G401 (cell line): ENCODE measurements at places on chromosomes 6 and 20. TPM values are rescaled to one million over a fixed set of nuclear protein-coding genes. Genes with fewer than 3 reads are reported as not detected.

The LY6G6F gene
- total RNA-seq = 1.1 TPM in 1 of 2 replicates, not detected in the other

The GRIK2 gene
- total RNA-seq = not detected in 2 replicates

The ENPP5 gene
- total RNA-seq = not detected in 2 replicates

The MAP3K4 gene
- 20.4 and 29.1 TPM in 2 replicates for total RNA-seq

The GMDS gene
- 5.3 and 5.8 TPM in 2 replicates for total RNA-seq

The BPIFA3 gene
- total RNA-seq = not detected in 2 replicates

The HDGFL1 gene
- not detected in 2 replicates for total RNA-seq

The F13A1 gene
- total RNA-seq = not detected in 2 replicates

The ZC2HC1B gene
- total RNA-seq = not detected in 2 replicates

The TRDN gene
- not detected in 2 replicates for total RNA-seq

GRCh38 chr6:107809966-107810365 lies 14.1 kb downstream of the SCML4 start:
- DNase-seq = no peak

DNA sequence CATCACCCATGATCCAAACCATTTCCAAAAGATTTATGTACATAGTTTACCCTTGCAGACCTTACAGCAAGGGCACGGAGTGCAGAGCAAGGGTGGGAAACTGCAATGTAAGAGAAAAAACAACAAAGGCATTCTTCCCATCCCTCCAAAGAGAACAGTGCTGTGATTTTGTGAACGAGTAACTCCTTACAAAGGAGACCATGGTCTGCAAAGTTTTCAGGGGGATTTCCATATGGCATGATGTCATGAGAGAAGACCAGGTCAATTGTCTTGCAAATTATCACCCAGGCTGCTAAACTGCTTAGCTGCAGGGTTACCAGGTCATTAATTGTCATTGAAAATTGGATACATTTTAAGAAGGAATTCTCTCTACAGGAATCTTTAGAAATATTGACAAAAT lies 58.3 kb downstream of the LAMP5 start:
- no peak for DNase-seq

DNA sequence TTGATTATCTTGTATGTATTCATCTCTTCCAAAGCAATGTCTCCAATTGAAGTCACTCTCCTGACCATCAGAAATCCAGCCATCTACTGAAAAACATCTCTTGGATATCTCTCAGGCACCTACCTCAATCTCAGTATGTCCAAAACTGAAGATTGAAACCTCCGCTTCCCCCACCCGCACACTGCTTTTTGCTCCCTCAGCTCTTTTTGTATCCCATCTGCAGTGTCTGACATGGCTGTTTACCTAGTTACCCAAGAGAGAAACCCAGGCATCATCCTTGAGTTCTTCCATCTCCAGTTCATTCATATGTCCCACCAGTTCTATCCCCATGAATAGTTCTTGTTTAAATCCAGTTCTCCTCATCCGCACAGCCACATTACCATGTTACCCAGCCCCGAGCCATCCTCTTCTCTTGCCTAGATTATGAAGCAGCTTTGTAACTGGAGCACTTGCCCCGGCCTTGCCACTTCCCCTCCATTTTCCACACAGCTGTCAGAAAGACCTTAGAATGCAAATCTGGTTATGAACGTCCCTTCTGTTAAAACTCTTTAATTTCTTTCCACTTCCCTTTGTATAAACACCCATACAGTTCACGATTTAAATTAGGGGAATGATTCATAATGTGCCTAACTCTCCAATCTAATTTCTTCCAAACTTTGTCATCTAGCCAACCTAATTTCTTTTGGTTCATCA lies 40.5 kb upstream of the GCLC start:
- no peak for DNase-seq

GRCh38 chr6:156231026-156231765 lies 546.0 kb upstream of the ARID1B start:
- DNase-seq = no peak

GRCh38 chr6:29651413-29652197 lies 5.3 kb upstream of the MOG start:
- DNase-seq = peak; percentile 68

GRCh38 chr20:23245553-23246181 lies 104.9 kb upstream of the NXT1 start:
- DNase-seq = peak; percentile 33

- DNase-seq = peak; percentile 25
Measured at GRCh38 chr20:45470937-45471336, 1.4 kb downstream of the WFDC2 start.

- DNase-seq = no peak
Measured at GRCh38 chr6:140205795-140206593, 831.5 kb upstream of the CITED2 start.

GRCh38 chr6:143804835-143805239 lies 38.3 kb upstream of the LTV1 start:
- DNase-seq = no peak

GRCh38 chr6:125656287-125656870 lies 93.1 kb upstream of the HEY2 start:
- DNase-seq = no peak

GRCh38 chr6:47792216-47792733 lies 10.4 kb downstream of the OPN5 start:
- DNase-seq = no peak

GRCh38 chr20:12098421-12098820 lies 180.7 kb downstream of the BTBD3 start:
- DNase-seq = no peak

DNA sequence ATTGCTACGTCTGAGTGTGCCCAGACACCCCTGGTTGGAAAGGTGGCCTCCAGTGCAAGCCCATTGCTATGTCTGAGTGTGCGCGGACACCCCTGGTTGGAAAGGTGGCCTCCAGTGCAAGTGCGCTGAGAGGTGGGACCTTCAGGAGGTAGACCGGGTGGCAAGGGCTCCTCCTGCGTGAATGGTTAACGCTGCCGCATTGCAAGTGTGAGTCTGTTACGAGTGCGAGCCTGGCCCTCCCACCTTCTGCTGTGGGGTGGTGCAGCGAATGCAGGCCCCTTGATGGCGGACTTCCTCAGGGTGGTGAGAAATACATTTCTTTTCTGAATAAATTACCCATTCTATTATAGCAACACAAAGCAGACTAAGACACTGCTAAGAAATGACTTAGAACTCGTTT lies 208.8 kb downstream of the DLL1 start:
- no peak for DNase-seq

DNA sequence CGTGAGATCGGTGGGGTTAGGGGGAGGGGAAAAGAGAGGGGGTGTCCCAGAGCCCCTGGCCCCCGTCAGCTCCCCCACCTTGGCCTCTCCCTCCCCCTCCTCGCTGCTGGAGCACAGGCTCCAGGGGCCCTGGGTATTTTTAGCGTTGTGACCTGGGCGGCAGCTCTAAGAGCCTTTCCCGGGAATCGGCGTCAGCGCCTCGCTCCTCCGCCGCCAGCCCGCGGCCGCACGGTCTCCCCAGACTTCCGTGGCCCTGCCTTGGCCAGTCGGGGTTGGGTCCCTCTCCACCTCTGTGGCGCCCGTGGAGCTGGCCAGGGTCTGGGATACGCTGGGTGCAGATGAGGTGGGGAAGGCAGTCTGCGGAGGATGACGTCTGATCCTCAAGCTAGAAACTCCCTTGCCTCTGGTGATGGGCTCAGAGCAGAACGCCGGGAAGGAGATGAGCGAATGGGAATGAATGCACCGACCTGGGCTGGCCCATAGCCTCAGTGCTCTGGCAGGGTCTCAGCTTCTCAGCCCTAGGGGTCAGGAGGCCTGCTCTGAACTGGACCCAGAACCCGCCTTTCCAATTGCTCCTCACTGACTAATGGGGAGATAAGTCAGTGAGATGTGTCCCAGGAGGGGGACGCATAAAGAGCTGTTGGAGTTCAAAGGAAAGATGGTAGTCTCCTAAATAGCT lies 883 bp upstream of the DBNDD2 start:
- DNase-seq = peak; percentile 78

GRCh38 chr6:159059885-159060506 lies 15.2 kb upstream of the TAGAP start:
- no peak for DNase-seq

DNA sequence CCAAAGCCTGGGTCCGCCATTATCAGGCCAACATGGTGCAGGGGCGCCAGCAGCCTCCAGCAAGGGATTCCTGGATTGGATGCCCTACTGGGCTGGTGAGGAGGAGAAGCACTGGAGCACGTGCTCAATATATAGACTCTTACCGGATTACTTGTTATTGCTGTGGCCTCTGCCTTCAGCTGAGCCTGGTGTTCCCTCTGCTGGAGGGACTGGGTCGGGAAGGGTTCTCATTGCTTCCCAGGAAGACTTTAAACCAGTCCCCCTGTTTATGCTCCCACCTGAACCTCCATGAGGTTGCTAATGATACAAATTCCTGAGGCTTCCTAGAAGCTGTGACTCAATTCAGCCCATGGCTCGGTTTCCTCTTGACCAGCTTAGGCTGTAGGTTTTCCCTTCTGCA lies 186.7 kb upstream of the ARID1B start:
- no peak for DNase-seq

- no peak for DNase-seq
Measured at GRCh38 chr6:156351346-156351966, 425.7 kb upstream of the ARID1B start.

DNA sequence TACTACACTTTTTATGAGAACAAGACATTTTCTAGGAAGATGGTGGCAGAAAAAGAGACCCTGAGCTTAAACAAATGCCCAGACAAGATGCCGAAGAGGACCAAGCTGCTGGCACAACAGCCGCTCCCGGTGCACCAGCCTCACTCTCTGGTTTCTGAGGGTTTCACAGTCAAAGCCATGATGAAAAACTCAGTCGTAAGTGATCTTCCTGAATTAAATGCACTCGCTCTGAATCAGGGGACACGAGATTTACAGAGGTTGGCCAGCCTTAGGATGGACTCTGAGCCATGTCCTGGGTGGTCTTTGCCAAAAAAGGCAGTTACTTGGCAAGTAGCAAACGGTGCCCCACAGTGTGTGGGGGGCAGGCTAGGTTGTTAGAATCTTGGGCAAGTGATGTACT lies 423 bp downstream of the PACRG start:
- peak; percentile 40 for DNase-seq

GRCh38 chr20:62861726-62862336 lies at the start of gene TCFL5:
TCFL5 (minus strand) TSS chr20:62861822; CDS start chr20:62861670, 152 bp downstream.
- peak; percentile 73 for DNase-seq

DNA sequence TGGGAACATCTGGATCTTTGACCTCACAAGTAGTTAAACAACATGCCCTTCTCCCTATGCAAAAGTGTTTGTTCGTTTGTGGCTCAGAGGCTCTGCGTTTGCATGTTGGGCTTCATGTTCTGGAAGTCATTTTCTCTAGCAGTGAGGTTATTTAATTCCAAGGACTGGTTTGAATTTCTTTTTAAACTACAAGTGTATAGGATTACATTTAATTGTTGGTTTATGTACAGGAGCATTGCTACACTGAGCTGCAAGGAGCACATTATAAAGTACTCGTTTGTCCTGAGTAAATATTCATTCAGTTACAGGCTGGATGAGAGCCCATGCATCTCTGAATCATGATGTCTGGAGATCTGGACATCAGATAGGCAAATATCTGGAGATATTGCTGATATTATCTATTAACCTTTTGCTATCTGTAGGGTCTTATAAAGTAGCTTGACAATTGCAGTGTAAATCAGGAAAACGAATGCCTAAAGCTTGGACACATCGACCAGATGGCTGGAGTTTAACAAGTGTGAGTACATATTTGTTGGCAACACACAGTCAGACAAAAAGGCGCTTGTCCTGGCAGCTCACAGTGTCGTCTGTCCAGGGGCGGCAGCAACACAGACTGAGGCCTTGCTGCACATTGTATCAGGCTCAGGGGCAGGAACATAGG lies 84.6 kb downstream of the PDE7B start:
- DNase-seq = peak; percentile 97

DNA sequence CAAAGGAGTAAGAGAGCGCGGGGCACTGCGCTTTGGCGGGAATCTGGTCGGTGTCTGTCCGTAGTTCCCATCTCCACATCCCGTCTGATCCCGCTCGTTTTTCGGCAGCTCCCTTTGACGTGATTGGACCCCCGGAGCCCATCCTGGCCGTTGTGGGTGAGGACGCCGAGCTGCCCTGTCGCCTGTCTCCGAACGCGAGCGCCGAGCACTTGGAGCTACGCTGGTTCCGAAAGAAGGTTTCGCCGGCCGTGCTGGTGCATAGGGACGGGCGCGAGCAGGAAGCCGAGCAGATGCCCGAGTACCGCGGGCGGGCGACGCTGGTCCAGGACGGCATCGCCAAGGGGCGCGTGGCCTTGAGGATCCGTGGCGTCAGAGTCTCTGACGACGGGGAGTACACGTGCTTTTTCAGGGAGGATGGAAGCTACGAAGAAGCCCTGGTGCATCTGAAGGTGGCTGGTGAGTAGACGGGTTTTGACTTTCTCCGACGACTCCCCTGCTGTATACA lies 1.4 kb downstream of the BTN1A1 start:
- DNase-seq = peak; percentile 21

- DNase-seq = no peak
Measured at GRCh38 chr6:129153257-129153656, 270.3 kb downstream of the LAMA2 start.

GRCh38 chr6:113076116-113076515 lies 729.0 kb downstream of the RFPL4B start:
- DNase-seq = no peak

- DNase-seq = no peak
Measured at GRCh38 chr20:20946122-20946759, 159.9 kb downstream of the LINC00237 start.

- DNase-seq = no peak
Measured at GRCh38 chr6:149084808-149085556, 232.5 kb upstream of the TAB2 start.

GRCh38 chr6:34383161-34383631 lies 9.3 kb downstream of the NUDT3 start:
- no peak for DNase-seq

GRCh38 chr6:45569210-45569945 lies 191.6 kb upstream of the SUPT3H start:
- no peak for DNase-seq

DNA sequence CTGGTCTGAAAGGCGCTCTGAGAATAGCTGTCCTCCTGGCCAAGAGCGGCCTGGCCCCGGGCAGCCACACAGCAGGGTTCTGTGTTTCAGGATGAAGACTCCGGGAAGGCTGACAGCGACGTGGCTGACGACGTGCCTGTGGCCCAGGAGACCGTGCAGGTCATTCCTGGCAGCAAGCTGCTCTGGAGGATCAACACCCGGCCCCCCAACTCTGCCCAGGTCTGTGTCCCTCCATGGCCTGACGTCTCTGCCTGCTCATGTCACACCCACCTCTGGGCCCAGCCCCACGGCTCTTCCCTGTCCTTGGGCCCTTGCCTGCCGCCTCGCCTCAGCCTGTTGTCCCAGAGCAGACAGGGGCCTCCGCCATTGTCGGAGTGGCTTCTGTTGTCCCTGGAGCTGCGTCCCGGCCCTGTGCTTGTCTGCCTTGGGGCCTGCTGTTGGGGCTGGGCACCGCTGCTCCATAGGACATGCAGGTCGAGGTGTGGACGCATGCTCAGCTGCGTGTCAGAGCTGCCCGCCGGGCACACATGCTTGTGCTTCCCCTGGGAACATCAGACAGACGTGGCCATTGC lies 16.2 kb upstream of the ADRM1 start:
- peak; percentile 76 for DNase-seq

DNA sequence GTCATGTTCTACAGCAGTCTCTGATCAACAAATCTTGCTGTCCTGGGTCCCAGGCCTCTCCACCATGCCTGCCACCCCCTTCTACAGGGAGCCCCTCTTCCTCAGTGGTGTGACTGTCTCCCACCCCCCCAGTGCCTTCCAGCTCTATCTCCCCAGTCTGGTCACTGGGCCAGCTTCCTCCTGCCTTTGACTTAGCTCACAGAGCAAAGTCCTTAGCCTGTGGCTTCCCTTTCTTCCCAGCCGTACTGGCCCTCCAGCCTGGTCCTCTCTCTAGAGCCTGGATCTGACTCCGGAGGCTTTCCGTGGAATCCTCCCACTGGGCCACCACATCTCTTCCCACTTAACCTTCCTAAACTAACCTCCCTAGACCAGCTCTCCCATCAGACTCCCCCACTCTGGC lies 17.0 kb downstream of the MAPK13 start:
- DNase-seq = no peak
